Endothelial cell (in vitro differentiated cells): ENCODE measurements at places on chromosomes 13 and 19. TPM values are rescaled to one million over a fixed set of nuclear protein-coding genes. Genes with fewer than 3 reads are reported as not detected.

Gene PDE4C
- 0.85 TPM for total RNA-seq

Gene CNFN
- 4.1 TPM for total RNA-seq

Gene CEACAM20
- total RNA-seq = not detected

Gene PPFIA3
- 19.7 TPM for total RNA-seq

Gene PTPRS
- 93.7 TPM for total RNA-seq

Gene LILRA2
- total RNA-seq = not detected

Gene ZNF320
- total RNA-seq = 34.7 TPM

Gene GPR32
- not detected for total RNA-seq

DNA sequence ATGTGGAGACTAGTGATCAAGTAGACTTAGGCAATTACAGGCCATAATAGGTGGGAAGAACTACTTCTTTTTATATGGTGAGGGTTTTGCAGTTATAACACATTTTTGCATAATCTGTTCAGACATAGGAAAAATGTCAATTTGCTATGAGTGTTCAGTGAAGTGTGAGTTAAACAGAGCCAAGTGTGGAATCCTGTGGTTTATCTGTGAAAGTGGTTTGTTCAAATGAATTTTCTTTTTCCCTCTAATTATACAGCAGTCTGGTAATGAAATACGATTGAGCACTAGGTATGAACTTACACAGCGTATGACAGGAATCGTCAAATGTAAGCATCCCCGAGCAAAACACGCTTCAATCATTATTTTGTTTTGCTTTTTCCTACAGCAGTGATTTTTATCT lies 178.3 kb downstream of the STK24 start:
- no peak overlapping the region for H3K4me3 ChIP-seq
- no peak for DNase-seq
- H3K27ac ChIP-seq = no peak overlapping the region
- H3K36me3 ChIP-seq = peaks cover 27% of the 10 kb centered on the region
- no peaks in the 10 kb centered on the region for H3K4me1 ChIP-seq

- H3K27me3 ChIP-seq = no peaks in the 10 kb centered on the region
- H3K36me3 ChIP-seq = no peaks in the 10 kb centered on the region
- H3K4me3 ChIP-seq = no peak overlapping the region
- DNase-seq = no peak
- no peaks in the 10 kb centered on the region for H3K4me1 ChIP-seq
Observed at GRCh38 chr13:31827707-31828106, 88.4 kb downstream of the RXFP2 start.

DNA sequence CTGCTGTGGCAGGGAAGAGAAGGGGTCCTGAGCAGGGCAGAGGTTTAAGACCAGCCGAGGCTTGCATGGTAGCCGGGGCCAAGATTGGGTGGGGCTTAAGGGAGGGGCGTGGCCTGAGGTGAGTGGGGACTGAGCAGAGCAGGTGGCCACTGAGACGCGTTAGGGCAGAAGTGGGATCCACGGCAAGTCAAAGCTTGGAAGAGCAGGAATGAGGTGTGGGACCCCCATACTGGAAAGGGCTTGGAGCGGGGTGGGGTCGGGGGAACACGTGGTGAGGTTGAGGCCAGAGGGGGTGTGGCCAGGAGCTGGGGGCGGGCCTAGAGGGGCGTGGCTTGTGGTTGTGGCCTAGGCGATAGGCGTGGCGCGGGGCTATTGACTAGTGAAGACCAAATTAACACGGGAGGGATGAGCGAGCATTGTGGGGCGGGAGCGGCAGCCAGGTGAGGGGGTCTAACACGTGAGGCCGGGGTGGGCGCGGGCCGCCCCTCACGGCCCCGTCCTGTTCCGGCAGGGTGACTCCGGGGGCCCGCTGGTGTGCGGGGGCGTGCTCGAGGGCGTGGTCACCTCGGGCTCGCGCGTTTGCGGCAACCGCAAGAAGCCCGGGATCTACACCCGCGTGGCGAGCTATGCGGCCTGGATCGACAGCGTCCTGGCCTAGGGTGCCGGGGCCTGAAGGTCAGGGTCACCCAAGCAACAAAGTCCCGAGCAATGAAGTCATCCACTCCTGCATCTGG lies 3.3 kb downstream of the CFD start:
- peaks cover 4% of the 10 kb centered on the region for H3K36me3 ChIP-seq
- no peaks in the 10 kb centered on the region for H3K4me1 ChIP-seq
- H3K27ac ChIP-seq = peak overlapping the region; percentile 30
- H3K27me3 ChIP-seq = peaks cover 13% of the 10 kb centered on the region
- DNase-seq = peak; percentile 56
- peak overlapping the region; percentile 24 for H3K4me3 ChIP-seq

- H3K27me3 ChIP-seq = peaks cover 5% of the 10 kb centered on the region
- H3K4me3 ChIP-seq = no peak overlapping the region
- DNase-seq = no peak
- peaks cover 41% of the 10 kb centered on the region for H3K36me3 ChIP-seq
- peaks cover 7% of the 10 kb centered on the region for H3K4me1 ChIP-seq
Observed at GRCh38 chr13:33150662-33151061, 134.4 kb downstream of the KL start.

GRCh38 chr13:51737609-51738008 lies 66.4 kb downstream of the DHRS12 start:
- peaks cover 3% of the 10 kb centered on the region for H3K27me3 ChIP-seq
- no peak for DNase-seq
- H3K4me1 ChIP-seq = peaks cover 12% of the 10 kb centered on the region
- no peak overlapping the region for H3K27ac ChIP-seq

GRCh38 chr19:2867025-2867991 lies at the start of gene ZNF556:
Gene ZNF556 (plus strand): TSS chr19:2867335. CDS start chr19:2867422, 87 bp downstream.
- peaks cover 20% of the 10 kb centered on the region for H3K36me3 ChIP-seq
- H3K27me3 ChIP-seq = peaks cover 9% of the 10 kb centered on the region
- no peak within 1 kb of the TSS for H3K27ac ChIP-seq
- no peaks in the 10 kb centered on the region for H3K4me1 ChIP-seq
- no peak for DNase-seq

- DNase-seq = peak; percentile 15
- peaks cover 9% of the 10 kb centered on the region for H3K27me3 ChIP-seq
- no peak overlapping the region for H3K27ac ChIP-seq
Observed at GRCh38 chr19:16025108-16026101, 50.9 kb upstream of the TPM4 start.

DNA sequence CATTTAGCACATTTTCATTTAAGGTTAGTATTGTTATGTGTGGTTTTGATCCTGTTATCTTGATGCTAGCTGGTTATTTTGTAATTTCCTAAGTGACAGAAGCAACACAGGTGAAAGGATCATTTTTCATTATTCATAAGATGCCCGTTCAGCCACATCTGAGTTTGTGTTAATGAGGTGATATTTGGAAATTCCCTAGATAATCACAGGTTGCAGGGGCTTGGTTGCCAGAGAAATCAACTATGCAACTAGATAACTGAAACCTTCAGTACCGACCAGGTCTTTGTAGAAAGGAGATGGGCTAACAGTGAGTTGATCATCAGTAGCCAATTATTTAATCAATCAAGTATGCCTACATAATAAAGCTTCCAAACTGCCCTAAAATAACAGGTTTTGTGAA lies 121.3 kb upstream of the UFM1 start:
- H3K36me3 ChIP-seq = no peaks in the 10 kb centered on the region
- H3K27me3 ChIP-seq = no peaks in the 10 kb centered on the region
- no peaks in the 10 kb centered on the region for H3K4me1 ChIP-seq
- no peak overlapping the region for H3K4me3 ChIP-seq
- H3K27ac ChIP-seq = no peak overlapping the region
- DNase-seq = no peak

GRCh38 chr13:41615528-41615855 lies 158.1 kb downstream of the RGCC start:
- H3K36me3 ChIP-seq = no peaks in the 10 kb centered on the region
- H3K4me3 ChIP-seq = no peak overlapping the region
- H3K27ac ChIP-seq = no peak overlapping the region

GRCh38 chr13:114164681-114165429 lies 14.2 kb upstream of the CFAP97D2 start:
- no peaks in the 10 kb centered on the region for H3K36me3 ChIP-seq
- DNase-seq = no peak
- H3K4me1 ChIP-seq = no peaks in the 10 kb centered on the region
- H3K27me3 ChIP-seq = peaks cover 4% of the 10 kb centered on the region
- H3K4me3 ChIP-seq = no peak overlapping the region

DNA sequence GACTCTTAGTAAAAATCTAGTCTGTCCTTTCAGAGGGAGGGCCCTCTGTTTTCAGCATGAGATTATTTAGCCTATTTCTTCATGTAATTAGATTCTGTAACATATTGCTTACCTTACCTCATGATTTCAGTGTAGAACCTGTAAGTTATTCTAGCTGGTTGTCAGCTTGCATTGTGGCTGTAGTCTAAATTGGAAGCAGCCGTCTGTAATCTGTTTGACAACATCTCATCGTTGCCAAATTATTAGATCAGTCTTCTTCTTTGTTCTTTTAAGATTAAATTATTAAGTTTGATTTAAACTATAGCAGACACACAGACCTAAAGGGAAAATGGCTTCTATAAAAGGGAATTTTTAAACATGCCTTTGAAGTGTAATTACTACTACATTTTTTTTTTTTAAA lies 34.8 kb downstream of the SLAIN1 start:
- H3K27ac ChIP-seq = no peak overlapping the region
- no peaks in the 10 kb centered on the region for H3K27me3 ChIP-seq
- H3K36me3 ChIP-seq = no peaks in the 10 kb centered on the region
- H3K4me3 ChIP-seq = no peak overlapping the region

DNA sequence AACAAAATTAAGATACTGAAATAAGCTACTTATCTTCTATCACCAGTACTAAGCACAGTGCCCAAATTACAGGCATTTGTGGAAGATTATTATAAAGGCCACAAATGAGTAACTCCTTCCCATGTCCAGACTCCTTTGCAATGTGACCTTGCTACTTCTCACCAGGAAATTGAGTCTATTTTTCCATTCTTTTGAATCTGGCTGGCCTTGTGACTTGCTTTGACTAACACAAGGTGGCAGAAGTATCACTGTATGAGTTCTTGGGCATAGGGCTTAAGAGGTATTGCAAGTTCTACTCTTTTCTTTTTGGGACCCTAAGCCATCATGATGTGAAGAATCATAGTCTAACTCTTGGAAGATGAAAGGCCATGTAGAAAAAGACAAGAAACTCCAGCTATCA lies 49.9 kb downstream of the UGGT2 start:
- peaks cover 19% of the 10 kb centered on the region for H3K36me3 ChIP-seq
- no peaks in the 10 kb centered on the region for H3K27me3 ChIP-seq

GRCh38 chr13:32179708-32180107 lies 135.5 kb downstream of the ZAR1L start:
- H3K36me3 ChIP-seq = no peaks in the 10 kb centered on the region
- H3K4me3 ChIP-seq = no peak overlapping the region
- H3K4me1 ChIP-seq = no peaks in the 10 kb centered on the region
- DNase-seq = no peak

- H3K36me3 ChIP-seq = no peaks in the 10 kb centered on the region
- H3K27ac ChIP-seq = no peak overlapping the region
- no peak overlapping the region for H3K4me3 ChIP-seq
- no peaks in the 10 kb centered on the region for H3K27me3 ChIP-seq
- DNase-seq = no peak
- H3K4me1 ChIP-seq = peaks cover 5% of the 10 kb centered on the region
Observed at GRCh38 chr13:93378184-93378583, 151.6 kb downstream of the GPC6 start.

- H3K4me3 ChIP-seq = peak overlapping the region; percentile 100
- peaks cover 14% of the 10 kb centered on the region for H3K27me3 ChIP-seq
- DNase-seq = peak; percentile 30
- H3K4me1 ChIP-seq = peaks cover 27% of the 10 kb centered on the region
- peak overlapping the region; percentile 100 for H3K27ac ChIP-seq
Observed at GRCh38 chr19:46849610-46850009, 1.0 kb downstream of the AP2S1 start.
